ENCODE measurements at places on chromosomes 11 and 22. TPM values are rescaled to one million over a fixed set of nuclear protein-coding genes. Genes with fewer than 3 reads are reported as not detected.

DNA sequence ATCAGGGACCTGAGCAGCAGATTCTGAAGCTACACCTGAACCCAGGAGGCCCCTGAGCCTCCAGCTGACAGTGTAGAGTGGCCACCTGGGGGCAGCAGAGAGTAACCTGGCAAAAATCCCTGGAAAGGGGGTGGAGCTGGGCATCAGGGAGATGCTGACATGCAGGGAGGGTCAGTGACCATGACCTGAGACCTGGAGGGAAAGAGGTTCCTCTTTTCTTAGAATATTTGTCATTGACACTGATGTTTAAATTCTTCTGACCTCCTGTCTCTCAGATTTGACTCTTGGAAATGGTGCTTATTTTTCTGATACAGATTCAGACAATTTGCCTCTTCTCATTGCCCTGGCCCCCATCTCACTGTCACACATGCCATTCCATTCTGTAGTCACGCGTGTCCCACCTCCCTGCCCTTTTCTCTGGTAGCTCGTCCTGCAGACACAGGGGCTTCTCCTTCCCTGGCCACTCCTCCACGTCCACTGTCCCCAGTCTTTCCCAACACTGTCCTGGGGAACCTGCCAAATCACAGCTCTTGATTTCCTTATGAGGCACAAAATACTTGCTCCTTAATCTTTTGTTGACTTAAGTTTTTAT lies 117.2 kb upstream of the IGLL5 start:
- no peak for DNase-seq

DNA sequence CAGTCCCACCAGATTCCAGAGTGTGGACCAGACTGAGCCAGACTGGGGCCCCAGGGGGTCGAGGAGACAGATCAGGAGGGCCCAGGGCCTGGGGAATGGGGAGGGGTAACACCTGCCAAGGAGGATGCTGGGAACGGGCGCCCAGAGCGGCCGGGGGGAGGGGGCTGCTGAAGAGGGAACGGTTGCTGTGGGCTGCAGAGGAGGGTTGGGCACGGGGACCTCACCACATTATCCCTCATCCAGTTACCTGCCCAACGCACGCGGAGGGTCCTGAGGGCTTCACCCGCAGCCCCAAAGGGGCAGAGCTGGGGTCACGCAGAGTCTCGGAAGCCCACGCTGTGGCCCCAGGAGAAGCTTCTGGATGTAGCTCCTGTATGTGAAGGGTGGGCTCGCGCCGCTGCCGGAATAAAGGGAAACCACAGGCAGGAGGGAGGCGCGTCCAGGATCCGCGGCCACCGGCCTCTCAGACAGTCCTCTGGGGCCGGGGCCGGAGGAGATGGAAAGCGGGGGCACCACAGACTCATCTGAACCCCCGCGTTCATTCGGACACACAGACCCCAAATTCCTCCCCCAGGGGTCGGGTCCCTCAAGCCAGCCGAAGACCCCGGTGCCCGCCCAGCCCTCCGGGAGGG lies 866 bp upstream of the SELENOO start:
- no peak for DNase-seq

Gene CDCA5
- total RNA-seq: 4.1 TPM

Gene HYOU1
- total RNA-seq: 31.6 TPM

GRCh38 chr11:104968355-104968855 lies at the start of gene CASP4:
TSS of gene CASP4 (minus strand) at chr11:104968574. CDS start at chr11:104968525, 49 bp downstream.
- DNase-seq: peak; percentile 88

Gene HOATZ
- total RNA-seq: not detected

Gene ZBTB3
- 7.0 TPM for total RNA-seq

DNA sequence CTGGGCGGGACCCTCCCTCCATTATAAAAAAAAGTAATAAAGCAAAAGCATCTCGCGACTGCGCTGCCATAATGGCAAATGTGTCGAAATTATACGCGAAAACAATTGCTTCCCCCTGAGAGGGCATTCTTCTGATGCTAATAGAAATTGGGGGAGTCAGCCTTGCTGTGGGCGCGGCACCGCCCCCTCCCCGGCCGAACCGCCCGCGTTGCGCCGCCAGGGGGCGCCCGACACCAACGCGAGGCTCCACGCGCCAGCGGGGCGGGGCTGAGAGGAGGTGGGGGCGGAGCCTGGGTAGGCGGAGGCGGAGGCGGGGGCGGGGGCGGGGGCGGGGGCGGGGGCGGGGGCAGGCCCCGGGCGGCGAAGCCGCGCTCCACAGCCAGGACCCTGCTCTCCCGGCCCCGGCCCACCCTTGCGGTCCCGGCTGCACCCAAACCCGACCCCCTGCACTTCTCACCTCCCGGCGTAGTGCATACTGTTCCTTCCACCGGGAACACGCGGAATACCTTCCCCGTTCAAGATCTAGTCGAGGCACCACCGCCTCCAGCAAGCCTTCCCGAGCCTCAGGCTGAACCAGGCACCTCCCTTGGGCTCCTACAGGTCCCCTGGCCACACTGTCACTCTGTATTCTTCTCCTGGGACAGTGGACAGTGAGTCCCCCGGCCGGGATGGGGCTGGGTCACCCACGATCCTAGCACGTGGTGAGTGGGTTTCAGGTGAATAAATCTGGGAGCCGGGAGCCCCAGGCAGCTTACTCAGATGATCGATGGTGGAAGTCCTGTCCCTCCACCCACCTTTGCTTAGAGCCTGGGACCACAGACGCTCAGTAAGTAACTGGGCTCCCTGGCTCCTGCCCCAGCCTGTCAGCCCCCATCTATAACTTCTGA lies 15.5 kb upstream of the UPK3A start:
- peak; percentile 85 for DNase-seq

- DNase-seq: no peak
Observed at GRCh38 chr22:44413211-44413610, 84.8 kb downstream of the RTL6 start.

- DNase-seq: peak; percentile 41
Observed at GRCh38 chr11:119990309-119991021, 147.4 kb downstream of the TRIM29 start.

DNA sequence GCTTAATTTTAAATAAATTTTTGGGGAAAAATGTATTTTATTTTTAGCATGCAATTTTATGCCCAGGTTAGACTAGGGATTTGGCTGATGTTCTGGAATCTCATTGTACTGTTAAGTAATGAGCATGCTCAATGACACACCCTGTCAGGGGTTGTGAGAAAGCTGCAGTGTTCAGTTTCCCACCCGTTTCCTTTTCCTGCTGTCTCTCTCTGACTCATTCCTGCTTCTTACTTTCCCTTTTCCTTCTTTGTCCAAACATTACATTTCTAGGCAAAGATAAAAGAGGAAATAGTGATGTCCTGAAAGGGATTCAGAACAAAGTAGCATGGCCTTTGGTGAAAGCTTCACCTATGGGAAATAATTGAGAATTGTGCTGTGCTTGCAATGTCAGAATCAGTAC lies 22.7 kb downstream of the OOSP3 start:
- DNase-seq: peak; percentile 6

DNA sequence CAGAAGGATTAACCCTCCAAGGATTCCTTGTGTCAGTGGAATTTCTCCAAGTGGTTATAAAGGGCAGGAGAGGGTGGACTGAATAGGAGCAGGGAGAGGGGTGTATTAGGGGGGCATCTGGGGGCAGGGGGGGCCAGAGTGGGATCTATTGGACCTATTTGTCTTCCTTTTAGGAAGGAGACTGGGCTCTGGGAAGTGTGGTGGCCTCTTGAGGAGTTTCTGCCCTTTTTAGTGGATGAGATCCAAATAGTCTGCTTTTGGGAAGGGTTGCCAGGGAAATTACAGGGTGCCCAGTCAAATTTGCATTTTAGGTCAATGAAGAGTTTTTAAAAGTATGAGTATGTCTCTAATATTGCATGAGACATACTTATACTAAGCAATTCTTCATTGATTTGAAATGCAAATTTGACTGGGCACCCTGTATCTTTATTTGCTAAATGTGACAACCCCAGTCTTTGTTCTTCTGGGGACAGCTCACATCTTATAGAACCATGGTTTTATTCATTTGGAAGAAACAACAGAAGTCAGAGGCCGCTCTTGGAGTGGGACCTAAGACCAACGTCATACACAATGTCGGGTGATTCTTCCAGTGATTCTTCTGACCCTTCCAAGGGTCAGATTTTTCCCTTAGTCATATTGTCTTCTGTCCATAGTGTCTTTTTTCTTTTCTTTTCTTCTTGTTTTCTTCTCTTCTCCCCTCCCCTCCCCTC lies 429 bp upstream of the SLC22A6 start:
- DNase-seq: no peak

DNA sequence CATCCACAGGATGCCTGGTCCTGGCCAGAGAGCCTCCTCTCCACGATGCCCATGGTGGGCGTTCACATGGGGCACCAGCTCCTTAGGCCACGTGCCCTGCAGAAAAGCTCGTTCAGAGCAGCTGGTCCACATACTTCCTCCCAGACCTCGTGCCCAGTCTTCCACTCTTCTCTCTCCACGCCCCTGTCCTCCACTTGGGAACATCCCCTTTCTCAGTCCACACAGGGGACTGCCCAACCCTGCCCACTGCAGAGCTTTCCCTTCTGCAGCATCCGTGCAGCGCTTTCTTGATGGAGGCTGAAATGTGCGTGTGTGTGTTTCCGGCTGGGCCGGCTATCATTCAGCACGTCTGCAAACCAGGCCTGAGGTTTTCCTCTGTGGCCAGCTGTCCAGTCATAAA lies 11.3 kb downstream of the TPCN2 start:
- no peak for DNase-seq
